ENCODE measurements at places on chromosomes 2 and 18.
A peak's percentile ranks its signal among the peaks of the same experiment; 100 is the strongest.

- no peak for DNase-seq
These were observed 172.3 kb downstream of the ARL6IP6 start for GRCh38 chr2:152890736-152891135.

GRCh38 chr2:205655779-205656456 lies 26.4 kb upstream of the NRP2 start:
- no peak for DNase-seq

GRCh38 chr18:9741793-9742523 lies 33.9 kb downstream of the RAB31 start:
- DNase-seq, result no peak

DNA sequence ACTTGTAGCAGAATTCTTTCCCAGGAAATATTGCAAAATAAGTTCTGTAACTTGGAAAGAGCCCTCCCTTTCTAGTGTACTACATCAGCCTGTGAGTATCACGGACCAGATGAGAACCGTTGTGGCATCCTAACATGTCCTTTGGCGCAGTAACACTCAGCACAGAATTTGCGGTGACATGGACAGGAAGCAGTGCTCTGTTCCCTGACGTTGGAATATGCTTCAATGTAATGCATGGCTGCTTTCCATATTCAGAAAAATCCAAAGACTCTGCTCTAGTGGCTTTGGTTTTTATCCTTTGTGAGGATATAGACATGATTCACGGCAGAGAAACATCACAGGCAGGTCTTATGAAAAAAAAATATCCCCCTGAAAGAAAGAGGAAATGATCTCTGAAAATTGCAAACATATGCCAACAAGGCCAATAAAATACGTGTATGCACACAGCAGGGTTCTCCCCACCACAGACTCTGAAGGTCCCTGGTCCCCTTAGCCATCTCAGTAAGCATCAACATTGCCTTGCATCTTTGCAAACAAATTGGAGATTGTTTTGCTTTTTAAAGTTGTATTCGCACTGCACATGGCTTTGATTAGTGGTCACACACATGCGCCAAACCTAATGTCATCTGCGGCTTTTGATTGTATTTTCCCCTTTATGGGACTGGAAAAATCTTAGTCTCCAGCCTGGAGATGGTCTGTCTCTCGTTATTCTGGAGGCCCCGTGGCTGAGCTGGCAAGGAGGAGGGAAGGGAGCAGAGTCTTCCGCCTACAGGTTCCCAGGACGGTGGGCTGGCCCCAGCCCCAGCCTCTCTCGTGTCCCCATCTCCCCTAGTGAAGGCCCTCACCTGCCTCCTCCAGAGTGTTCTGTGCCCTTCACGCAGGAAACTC lies 122.9 kb downstream of the COPS8 start:
- DNase-seq, result no peak

DNA sequence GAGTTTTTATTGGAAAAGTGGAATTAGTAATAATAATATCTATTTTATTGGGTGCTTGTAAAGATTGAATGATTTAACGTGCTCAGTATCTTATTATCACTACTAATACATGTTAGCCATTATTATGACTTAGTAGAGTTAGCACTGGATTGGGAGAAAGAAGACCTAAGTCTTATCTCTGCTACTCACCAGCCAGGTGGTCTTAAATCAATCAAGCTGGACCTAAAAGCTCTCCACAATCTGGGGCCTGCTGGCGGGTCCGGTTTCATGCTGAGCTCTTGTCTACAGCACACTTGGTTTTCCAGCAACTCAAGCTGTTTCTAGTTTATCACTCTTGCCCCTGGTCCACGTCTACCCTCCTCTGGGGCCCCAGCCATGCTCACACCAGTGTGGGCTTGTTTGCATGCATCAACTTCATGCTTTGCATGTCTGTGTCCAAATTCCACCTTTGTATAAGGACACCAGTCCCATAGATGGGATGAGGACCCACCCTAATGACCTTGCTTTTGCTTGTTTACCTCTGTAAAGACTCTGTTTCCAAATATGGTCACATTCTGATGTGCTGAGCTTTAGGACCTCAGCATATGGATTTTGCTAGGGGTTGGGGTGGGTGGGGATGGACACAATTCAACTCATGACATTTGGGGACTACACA lies 363.1 kb downstream of the LPIN1 start:
- no peak for DNase-seq

GRCh38 chr2:160442603-160443002 lies 51.0 kb downstream of the RBMS1 start:
- no peak for DNase-seq

GRCh38 chr18:43485545-43485963 lies 208.3 kb upstream of the SYT4 start:
- DNase-seq, result no peak

GRCh38 chr2:51103205-51103604 lies 71.3 kb upstream of the NRXN1 start:
- no peak for DNase-seq

GRCh38 chr2:183163821-183164649 lies 39.8 kb downstream of the NUP35 start:
- DNase-seq, result no peak

GRCh38 chr2:165874445-165875039 lies 79.0 kb downstream of the TTC21B start:
- DNase-seq, result peak; percentile 65

GRCh38 chr2:175823002-175823706 lies 178.9 kb downstream of the LNPK start:
- no peak for DNase-seq

DNA sequence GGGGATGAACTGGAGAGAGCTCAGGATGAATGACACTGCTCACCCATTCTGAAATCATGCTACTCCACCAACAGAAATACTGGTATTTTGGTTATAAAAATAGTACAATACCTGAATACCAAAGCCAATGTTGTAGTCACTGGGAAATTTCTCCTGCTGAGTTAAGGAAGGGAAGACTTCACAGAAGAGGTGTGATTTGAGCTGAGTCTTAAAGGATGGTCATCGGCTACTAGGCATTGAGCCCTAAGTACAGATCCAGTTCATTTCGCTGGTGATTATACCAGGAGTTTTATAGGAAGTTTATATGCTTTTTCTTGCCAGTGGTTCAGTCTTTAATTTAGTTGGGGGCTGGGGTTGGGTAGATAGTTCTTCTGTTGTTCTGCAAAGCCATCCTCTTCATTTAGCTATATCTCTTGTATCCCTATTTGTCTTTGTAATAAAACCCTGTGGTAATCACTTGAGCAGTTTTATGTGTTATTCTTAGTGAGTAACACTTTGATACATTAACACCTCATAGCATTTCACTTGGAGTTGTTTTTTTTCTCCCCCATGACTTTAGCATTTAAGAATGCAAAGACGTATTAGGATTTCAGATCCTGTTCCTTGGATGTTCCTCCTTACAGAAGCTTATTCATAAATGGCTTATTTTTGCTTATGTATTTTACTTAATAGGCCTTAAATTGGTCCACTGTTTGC lies 239.9 kb upstream of the FOSL2 start:
- no peak for DNase-seq

DNA sequence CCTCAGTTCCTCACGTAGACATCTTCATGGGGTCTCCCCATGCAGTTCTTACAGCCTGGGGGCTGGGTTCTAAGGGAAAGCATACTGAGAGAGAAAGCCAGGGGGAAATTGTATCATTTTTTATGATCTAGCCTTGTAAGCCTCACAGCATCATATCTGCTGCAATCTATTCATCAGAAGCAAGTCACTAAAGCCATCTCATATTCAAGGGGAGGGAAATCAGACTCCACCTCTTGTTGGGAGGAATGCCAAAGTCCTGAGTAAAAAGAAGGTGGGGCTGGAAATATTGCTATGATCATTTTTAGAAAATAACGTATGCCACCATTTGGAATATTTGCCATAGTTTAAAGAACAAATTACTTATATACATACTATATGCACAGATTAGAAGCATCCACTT lies 304.6 kb downstream of the TXNL1 start:
- DNase-seq, result no peak

DNA sequence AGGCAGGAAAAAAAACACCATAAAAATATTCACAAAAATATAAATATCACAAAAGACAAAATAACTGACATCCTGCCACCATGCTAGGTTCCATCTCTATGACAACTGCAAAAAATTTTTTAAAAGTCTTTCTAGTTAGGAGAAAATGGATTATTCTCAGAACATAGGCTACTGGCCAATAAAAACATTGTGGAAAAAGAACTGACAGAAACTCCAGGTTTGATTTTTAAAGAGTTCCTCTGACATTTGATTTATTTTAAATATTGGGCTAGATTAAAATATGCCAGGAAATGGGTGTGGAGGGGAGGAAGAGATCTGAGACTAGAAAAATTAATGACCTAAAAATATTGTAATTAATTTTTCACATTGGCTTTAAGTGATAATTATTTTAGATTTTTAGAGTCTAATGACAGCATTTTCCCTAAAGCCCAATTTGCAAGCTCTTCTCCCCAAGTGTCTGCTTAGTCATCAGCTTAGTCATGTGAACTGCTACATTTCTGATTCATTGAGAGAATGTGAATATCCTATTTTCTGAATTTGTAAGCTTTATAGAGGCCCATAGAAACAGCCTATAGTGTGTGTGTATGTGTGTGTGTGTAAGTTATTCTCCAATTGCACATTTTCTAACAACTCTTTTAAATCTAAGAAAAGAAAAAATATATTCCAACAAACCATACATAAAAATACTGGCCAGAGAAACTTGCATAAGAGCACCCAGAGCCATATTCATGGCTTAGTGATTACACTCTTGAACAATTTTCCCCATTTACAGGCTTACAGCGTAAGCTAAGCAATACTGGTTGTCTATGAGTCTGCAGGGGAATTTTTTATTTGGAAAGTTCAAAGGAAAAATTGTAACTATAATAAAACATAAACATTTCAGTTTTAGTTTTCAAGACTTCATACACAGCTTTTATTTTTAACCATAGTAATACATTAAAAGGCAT lies 48.4 kb downstream of the TMEFF2 start:
- DNase-seq, result no peak

DNA sequence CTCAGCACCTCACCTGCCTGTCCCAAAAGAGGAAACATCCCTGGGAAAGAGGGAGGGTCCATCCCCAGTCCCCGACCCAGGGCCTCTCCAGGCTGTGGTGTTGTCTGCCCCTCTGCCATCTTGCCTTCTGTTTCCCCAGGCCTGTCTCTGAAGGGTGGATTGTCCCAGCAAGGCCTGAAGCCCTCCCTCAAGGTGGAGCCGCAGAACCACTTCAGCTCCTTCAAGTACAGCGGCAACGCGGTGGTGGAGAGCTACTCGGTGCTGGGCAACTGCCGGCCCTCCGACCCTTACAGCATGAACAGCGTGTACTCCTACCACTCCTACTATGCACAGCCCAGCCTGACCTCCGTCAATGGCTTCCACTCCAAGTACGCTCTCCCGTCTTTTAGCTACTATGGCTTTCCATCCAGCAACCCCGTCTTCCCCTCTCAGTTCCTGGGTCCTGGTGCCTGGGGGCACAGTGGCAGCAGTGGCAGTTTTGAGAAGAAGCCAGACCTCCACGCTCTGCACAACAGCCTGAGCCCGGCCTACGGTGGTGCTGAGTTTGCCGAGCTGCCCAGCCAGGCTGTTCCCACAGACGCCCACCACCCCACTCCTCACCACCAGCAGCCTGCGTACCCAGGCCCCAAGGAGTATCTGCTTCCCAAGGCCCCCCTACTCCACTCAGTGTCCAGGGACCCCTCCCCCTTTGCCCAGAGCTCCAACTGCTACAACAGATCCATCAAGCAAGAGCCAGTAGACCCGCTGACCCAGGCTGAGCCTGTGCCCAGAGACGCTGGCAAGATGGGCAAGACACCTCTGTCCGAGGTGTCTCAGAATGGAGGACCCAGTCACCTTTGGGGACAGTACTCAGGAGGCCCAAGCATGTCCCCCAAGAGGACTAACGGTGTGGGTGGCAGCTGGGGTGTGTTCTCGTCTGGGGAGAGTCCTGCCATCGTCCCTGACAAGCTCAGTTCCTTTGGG lies 47.2 kb downstream of the BOLA3 start:
- no peak for DNase-seq

DNA sequence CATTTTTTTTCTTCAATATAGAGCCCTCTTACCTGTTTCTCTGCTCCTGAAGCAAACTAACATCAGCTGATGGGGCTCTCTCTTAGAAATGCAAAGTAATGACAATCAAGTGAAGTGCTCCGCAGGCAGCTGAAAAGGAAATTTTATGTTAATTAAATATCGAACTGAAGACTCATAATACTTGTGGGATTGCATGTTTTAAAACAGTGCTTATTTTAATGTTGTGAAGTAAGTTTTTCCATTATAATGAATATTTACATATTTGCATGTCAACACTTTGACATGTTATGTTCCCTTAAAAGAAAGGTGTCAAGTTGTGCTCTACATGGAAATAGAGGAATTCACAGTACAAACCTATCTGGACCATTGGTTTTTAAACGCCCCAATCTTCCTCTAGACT lies 97.1 kb downstream of the EML6 start:
- DNase-seq, result no peak

GRCh38 chr2:237326266-237327171 lies 87.4 kb downstream of the COL6A3 start:
- no peak for DNase-seq

- DNase-seq, result no peak
These were observed 669 bp upstream of the PIKFYVE start for GRCh38 chr2:208265371-208265800.
